Calu3 (cell line): ENCODE measurements at places on chromosomes 16 and 17. TPM values are rescaled to one million over a fixed set of nuclear protein-coding genes. Genes with fewer than 3 reads are reported as not detected.

The SYNRG gene
- total RNA-seq: 127 and 130 TPM in 2 replicates

GRCh38 chr16:90018652-90019542 is at the start of gene DBNDD1:
TSS of gene DBNDD1 (minus strand) at chr16:90019456. CDS start at chr16:90019341, 115 bp downstream.
- H3K27ac ChIP-seq: peak within 1 kb of the TSS; percentile 89
- no peaks in the 10 kb centered on the region for H3K27me3 ChIP-seq
- peak within 1 kb of the TSS; percentile 87 for H3K4me3 ChIP-seq
- DNase-seq: peak; percentile 55
- peaks cover 27% of the 10 kb centered on the region for H3K4me1 ChIP-seq
- H3K36me3 ChIP-seq: peaks cover 59% of the 10 kb centered on the region

- H3K27me3 ChIP-seq: no peaks in the 10 kb centered on the region
- H3K4me3 ChIP-seq: no peak overlapping the region
- no peak for DNase-seq
- no peaks in the 10 kb centered on the region for H3K4me1 ChIP-seq
- peaks cover 38% of the 10 kb centered on the region for H3K36me3 ChIP-seq
These were observed 40.3 kb downstream of the MEAK7 start for GRCh38 chr16:84464116-84464515.

DNA sequence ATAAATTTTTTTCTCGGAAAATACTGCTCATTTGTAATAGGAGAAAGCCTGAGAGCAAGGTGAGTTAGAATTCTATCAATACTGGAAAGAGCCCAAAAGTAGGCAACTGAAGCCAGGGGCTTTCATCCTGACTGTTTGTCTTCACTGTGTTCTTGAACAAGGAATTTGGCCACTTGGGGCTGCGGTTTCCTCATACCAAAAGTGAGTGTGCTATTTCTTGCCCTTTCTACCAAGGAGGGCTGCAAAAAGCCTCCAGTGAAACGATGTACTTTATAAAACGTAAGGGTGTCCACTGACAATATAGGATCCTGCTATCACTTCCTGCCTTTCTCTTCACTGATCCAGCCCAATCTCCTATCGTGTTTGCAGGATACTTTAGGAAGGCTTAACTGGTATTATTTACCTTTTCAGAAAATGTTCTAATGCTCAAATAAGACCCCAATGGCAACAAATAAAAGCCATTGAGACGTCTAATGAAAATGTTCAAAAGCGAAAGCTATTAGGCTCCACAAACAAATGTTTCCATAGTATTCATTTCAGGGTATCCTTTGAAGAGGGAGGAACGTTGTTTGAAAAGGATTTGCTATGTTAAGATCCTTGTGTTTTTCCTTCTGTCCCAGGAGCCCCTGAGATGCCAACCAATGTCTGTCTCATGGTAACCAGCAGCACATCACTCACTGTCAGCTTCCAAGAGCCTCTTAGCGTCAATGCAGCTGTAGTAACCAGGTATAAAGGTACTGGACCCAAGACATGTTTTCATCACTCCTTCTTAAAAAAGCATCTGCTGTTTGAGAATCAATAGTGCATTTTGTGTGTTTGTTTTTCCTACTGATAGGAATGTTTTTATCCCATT is 219.3 kb upstream of the NOG start:
- no peak overlapping the region for H3K27ac ChIP-seq
- no peaks in the 10 kb centered on the region for H3K36me3 ChIP-seq
- H3K4me1 ChIP-seq: no peaks in the 10 kb centered on the region
- H3K4me3 ChIP-seq: no peak overlapping the region

The DNASE1L2 gene
- total RNA-seq: 5.7 and 7.5 TPM in 2 replicates

The CPNE7 gene
- 31.3 and 48.2 TPM in 2 replicates for total RNA-seq

The CCL4L2 gene
- not detected in 2 replicates for total RNA-seq

The ODAD4 gene
- total RNA-seq: 0.73 and 2.7 TPM in 2 replicates

GRCh38 chr16:59179446-59180082 is 445.4 kb upstream of the GOT2 start:
- H3K36me3 ChIP-seq: no peaks in the 10 kb centered on the region
- no peak overlapping the region for H3K27ac ChIP-seq
- no peak overlapping the region for H3K4me3 ChIP-seq
- DNase-seq: no peak
- no peaks in the 10 kb centered on the region for H3K4me1 ChIP-seq

DNA sequence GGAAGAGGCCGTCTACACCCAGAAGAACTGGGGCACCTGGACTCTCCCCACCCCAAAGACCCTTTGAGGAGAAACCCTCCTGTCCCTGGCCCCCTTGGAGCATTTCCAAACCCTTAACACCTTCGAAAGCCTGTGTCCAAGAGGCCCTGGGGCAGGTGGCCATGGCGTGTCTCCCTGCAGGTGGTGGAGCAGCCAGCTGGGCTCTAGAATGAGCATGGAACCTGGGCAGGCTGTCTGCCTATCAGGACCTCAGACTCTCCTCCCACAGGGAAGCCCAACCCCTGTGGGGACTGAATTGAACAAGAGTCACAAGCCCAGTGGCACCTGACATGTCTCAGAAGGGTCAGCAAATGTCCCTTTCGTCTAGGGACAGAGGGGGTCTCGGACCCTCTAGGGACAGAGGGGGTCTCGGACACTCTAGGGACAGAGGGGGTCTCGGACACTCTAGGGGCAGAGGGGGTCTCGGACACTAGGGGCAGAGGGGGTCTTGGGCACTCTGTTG is 8.4 kb downstream of the CBX4 start:
- peaks cover 28% of the 10 kb centered on the region for H3K4me1 ChIP-seq
- H3K27ac ChIP-seq: no peak overlapping the region
- no peak for DNase-seq
- H3K27me3 ChIP-seq: no peaks in the 10 kb centered on the region

GRCh38 chr16:66701516-66701915 is 5.0 kb upstream of the CMTM4 start:
- no peak overlapping the region for H3K4me3 ChIP-seq
- H3K4me1 ChIP-seq: no peaks in the 10 kb centered on the region
- H3K27me3 ChIP-seq: peaks cover 26% of the 10 kb centered on the region
- H3K36me3 ChIP-seq: peaks cover 8% of the 10 kb centered on the region
- H3K27ac ChIP-seq: no peak overlapping the region

GRCh38 chr16:12612598-12613101 is 191.0 kb downstream of the CPPED1 start:
- peaks cover 50% of the 10 kb centered on the region for H3K4me1 ChIP-seq
- peak overlapping the region; percentile 36 for H3K4me3 ChIP-seq
- H3K27ac ChIP-seq: peak overlapping the region; percentile 97
- DNase-seq: peak; percentile 74
- no peaks in the 10 kb centered on the region for H3K27me3 ChIP-seq

GRCh38 chr16:87003414-87003755 is 313.8 kb downstream of the C16orf95 start:
- H3K27ac ChIP-seq: no peak overlapping the region
- H3K4me1 ChIP-seq: peaks cover 22% of the 10 kb centered on the region
- H3K36me3 ChIP-seq: peaks cover 4% of the 10 kb centered on the region
- H3K4me3 ChIP-seq: no peak overlapping the region
- no peak for DNase-seq
- H3K27me3 ChIP-seq: peaks cover 23% of the 10 kb centered on the region

DNA sequence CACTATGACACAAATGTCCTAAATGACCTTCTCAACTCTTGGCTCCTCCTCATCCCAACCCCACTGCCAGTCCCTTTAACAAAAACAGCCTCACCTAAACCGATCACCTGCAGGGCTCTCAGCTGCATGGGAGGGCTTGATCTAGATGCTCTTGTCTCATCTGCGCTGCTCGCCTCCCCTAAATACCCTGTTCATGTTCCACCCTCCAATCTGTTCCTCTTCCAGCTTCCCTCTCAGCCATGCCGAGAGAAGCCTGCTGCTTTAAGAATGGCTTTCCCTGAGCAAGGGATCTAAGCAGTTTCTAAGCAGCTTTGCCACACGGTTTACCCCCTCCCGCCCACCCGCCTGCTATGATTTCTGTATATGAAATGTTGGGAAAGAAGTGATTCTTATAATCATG is 23.7 kb downstream of the PIPOX start:
- no peaks in the 10 kb centered on the region for H3K4me1 ChIP-seq
- DNase-seq: no peak
- H3K36me3 ChIP-seq: peaks cover 15% of the 10 kb centered on the region
- no peak overlapping the region for H3K27ac ChIP-seq

GRCh38 chr17:78341559-78342448 is 18.1 kb downstream of the SOCS3 start:
- H3K27ac ChIP-seq: peak overlapping the region; percentile 85
- H3K4me1 ChIP-seq: peaks cover 69% of the 10 kb centered on the region
- peak; percentile 81 for DNase-seq
- H3K36me3 ChIP-seq: peaks cover 41% of the 10 kb centered on the region
- H3K4me3 ChIP-seq: peak overlapping the region; percentile 62
- H3K27me3 ChIP-seq: no peaks in the 10 kb centered on the region

The CCL1 gene
- not detected in 2 replicates for total RNA-seq

The FBXW10B gene
- 8.1 and 12.6 TPM in 2 replicates for total RNA-seq
